ENCODE measurements at places on chromosomes 4 and X.

- DNase-seq = no peak
Observed at GRCh38 chr4:90603540-90603939, 476.3 kb downstream of the CCSER1 start.

GRCh38 chr4:78320349-78320935, 231.1 kb upstream of the ANXA3 start:
- DNase-seq = no peak

- no peak for DNase-seq
Observed at GRCh38 chr4:74330295-74330750, 22.1 kb downstream of the EPGN start.

DNA sequence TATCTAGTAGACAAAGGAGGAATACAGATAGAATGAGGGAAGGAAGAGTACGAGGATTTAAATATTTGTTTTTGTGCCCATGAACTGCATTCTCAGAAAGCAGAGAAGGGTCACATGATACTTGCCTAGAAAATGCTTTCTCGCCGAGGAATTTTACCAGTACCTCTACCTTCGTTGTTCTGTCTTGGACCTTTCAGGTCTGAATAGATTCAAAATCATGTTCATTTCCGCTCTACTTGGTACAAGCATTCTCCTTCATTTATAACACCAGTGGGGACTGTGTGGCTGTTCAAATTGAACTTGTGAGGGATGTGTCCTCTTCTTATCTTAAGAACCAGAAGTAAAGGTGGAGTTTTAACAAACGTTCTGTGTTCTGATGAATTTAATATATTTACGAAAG, 1.9 kb downstream of the USP38 start:
- DNase-seq = no peak

DNA sequence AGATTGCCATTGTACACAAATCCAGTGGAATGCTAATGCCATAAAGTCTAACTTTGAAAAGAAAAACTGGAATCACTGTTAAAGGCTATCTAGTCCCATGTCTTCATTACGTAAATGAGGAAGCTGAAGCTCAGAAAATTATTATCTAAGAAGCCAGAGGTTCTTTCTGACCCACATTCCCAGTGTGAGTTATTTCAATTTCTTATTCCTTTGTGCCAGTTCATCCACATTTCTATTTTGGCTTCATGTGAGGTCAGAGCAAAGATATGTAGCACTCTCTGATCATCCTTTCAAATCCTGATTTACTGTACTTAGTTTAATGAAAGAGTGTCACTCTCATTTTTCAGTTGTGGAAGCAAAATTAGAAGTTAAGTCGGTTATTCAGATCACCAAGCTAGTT, 24.6 kb upstream of the NWD2 start:
- no peak for DNase-seq

DNA sequence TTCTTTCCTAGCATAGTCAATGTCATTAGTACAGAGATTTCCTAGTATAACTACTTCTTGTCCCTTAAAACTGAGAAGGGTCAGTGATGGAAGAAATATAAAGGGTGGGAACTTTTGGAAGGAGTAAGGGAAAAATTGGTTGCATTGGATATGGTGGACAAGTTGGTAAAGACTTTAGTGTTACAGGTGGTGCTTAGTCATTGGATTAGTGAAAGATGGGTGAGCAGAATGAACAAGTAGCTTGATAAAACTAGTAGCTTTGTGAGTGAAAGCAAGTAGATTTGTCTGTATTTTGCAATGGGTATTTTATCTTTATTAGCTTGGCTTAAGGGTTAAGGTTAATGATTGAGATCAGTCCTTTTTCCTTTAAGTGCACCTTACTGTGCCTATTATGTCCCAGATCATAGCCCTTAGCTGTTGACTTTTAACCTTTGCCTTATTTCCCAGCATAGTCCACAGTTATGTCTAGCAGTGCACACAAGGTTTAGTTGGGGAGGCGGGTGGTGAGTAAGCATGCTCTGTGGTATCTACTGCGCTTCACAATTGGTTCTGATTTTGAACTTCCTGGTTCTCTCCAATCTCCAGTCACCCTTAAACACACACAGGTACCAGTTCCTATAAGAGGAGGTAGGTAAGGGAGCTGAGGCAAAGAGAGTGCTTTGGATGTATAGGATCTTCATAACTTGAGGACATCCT, 9.5 kb downstream of the WDR44 start:
- no peak for DNase-seq

DNA sequence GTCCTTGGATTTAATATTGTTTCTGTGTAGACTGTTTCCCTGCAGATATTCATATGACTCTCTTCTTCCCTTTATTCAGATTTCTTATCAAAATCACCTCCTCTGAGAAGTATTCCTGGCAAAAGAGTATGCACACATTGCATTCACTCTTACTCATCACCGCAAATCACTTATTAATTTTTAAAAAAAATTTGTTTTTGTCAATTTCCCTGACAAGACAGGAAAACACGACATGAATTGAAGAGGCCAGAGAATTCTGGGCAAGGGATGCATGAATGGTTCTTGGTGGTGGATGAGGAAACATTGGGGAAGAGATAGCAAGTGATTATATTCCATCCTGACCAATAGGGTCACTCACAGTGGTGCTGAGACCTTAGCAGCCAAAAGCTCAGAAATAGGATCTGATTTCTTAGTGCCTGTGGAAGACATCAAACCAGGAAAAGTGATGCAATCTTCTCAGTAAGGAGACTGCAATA, 522.5 kb upstream of the AGA start:
- no peak for DNase-seq

DNA sequence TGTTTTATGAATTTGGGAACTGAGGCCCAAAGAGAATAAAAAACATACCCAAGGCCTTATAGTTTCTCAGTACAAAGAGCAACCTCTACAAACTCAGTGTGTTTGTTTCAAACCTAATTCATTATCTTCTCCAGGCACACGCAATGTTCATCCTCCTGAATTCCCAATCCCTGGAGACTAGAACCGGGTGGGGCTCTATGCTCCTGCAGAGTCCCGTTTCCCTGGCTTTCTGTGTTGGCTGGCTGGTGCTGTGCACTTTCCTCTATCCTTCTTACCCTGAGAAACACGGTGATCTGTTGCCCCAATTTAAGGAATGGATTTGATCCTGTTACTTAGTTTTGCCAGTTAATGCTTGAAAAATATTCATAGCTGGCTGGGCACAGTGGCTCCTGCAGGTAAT, 63.9 kb downstream of the FGFBP1 start:
- no peak for DNase-seq

DNA sequence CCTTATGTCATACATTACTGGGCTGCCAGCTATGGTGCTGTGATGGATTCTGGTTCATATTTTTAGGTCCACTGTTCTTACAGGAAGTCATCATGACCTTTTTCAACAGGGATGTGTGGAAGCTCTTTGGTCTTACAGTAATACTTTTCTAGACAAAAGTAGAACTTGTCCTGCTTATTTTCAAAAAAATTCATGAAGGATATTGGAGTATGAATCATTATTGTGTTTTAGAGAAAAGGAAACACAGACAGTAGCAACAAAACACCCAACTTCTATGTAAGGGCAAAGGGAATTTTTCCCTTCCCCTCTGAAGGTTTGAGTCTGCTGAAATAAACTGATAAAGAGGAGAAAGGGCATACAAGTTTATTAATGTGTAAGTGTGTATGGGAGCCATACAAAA, 54.7 kb upstream of the FAM9C start:
- DNase-seq = no peak

DNA sequence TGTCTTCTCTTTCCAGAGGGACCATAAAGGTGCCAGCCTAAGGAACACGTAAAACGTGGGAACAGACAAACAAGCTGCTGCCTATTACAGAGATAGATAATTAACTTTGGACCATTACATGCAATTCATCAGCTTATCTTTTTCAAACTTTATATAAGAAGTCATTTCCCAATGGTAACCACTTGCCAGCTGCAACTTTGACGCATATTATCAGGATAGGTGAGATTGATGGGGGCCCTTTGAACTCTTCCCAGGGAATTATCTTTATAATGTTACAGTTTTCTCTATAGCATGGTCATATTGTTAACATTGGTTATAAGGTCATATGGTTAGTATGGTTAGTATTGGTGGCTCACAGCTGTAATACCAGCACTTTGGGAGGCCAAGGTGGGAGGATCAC, 94.1 kb upstream of the BMP2K start:
- no peak for DNase-seq

DNA sequence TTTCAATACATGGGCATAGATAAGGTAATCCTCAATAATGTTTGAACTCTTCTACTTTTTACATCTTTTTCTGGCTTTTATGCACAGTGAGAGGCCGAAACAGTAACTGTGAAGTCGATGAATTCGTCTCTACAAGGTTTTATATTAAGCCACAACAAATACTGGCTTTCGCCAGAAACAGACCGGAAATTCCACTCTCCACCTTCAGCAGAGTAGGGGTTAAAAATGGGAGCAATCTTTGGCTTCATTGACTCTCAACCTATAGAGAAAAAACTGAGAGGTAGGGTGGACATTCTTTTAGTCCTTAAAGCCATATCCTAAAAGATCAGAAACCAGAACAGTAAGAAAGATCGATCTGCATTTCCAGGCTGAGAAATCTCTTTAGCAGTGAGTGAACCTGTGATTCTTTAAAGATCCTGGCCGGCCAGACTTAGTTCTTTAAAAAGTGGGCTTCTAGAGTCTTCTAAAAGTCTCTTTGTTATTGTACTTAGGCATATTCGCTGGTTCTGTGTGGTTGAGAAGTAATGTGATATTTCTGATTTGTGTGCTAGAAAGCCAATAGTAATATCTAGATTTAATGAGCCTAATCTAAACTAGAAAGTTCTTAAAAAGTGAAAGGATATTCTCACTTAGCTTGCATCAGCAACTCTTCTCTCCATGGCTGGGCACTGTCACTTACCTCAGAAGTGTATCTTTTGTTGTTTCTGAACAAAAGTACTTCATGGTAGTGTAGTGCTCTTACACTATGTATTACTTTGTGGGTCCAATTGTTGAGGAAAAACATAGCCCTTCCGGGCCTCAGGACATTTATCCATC, 2.0 kb downstream of the HSPA4L start:
- no peak for DNase-seq

GRCh38 chrX:56798339-56798711, 69.3 kb downstream of the NBDY start:
- no peak for DNase-seq

Measured in NCI-H2081 (cell line).